CD4-positive, alpha-beta memory T cell (primary cell): ENCODE measurements at places on chromosomes 13 and 19. TPM values are rescaled to one million over a fixed set of nuclear protein-coding genes. Genes with fewer than 3 reads are reported as not detected.

The ZNF835 gene
- 3.8 TPM for total RNA-seq

The TEX29 gene
- not detected for total RNA-seq

The RNF225 gene
- 0.47 TPM for total RNA-seq

The ANGPTL4 gene
- not detected for total RNA-seq

The KLK8 gene
- total RNA-seq: not detected
